ENCODE measurements at places on chromosomes 7 and 10. TPM values are rescaled to one million over a fixed set of nuclear protein-coding genes. Genes with fewer than 3 reads are reported as not detected.

- DNase-seq, result no peak
These were observed 79.4 kb upstream of the CYP2C9 start for GRCh38 chr10:94859086-94859485.

DNA sequence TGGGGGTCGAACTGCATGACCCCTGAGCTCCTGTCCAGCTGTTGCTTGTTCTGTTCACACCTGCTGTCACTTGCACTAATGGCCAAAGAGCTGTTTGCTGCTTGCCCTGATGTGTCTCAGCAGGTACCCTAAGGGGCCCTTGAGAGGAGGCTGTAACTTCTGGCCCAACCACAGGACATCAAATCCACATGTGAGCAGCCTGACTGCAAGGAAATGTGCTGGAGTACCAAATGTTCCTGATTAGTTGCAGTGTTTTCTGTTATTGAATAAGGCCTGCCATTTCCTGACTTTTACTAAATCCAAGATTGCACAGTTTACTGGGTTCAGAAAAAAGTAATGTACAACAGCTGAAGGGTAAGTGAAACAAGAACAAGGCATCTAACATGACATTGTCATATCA lies 91.7 kb upstream of the IL6 start:
- DNase-seq, result peak; percentile 41

GRCh38 chr10:123600177-123600576 lies 66.0 kb upstream of the GPR26 start:
- DNase-seq, result no peak

GRCh38 chr7:15305002-15305600 lies 256.7 kb downstream of the AGMO start:
- no peak for DNase-seq

- DNase-seq, result no peak
These were observed 17.8 kb upstream of the LCOR start for GRCh38 chr10:96814264-96814663.

GRCh38 chr10:127117125-127117524 lies 79.3 kb downstream of the INSYN2A start:
- DNase-seq, result peak; percentile 84

DNA sequence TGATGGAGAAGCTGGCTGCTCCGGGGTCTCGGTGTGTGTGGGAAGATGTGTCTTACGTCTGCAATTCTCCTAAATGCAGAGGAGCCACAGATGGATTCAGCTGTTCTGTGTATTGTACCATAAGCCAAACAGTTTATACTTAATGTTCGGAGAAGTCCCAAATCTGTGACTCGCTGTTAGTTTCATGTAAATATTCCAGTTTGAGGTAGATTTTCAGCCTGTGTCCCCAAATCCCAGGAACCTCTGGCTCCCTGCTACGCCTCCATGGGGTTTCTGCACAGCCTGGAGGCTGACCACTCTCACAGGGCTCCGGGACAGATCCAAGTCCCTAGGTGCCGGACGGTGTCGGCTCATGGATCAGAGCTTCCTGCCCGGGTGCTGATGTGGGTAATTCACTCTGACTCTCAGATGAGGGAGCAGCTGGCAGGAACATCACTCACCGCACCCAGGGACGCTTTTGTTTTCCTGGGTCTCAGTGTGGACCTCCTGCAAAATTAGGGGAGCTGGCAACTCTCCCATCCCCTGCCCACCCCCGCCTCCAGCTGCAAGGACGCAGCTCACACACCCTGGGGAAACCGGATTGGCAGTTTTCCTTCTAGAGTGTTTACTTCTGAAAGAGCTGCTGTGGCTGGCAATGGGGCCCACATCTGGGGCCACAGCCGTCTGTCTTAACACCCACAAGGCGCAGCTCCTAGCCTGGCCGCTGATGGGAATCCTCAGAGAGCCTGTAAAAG lies 421.1 kb upstream of the FOXK1 start:
- no peak for DNase-seq

DNA sequence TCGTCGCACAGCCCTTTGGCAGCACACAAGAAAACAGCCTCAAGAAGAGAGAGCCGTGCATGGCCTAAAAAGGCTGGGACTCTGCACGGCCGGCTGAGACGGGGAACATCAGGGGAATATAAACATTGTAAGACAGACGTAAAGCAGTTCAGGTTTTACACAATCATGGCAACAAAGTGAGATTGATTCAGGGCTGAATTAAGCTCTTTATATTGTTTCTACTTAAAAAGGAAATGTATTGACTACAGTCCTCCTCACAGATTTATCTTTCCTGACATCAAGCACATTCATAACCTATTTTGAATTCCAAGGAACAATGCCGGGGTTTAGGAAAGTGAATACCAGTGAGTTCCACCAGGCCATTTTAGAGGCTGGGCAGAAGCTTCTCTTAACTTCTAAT lies 25.2 kb downstream of the SORBS1 start:
- no peak for DNase-seq

- DNase-seq, result no peak
These were observed 16.6 kb upstream of the ASB4 start for GRCh38 chr7:95469187-95469586.

- peak; percentile 74 for DNase-seq
These were observed 11.0 kb upstream of the TRIM8 start for GRCh38 chr10:102633287-102633686.

The C7orf57 gene
- total RNA-seq, result 0.14 TPM

The CYP26C1 gene
- total RNA-seq, result 0.07 TPM

The STEAP2 gene
- total RNA-seq, result not detected

The TTYH3 gene
- total RNA-seq, result 35.6 TPM

The OR6V1 gene
- not detected for total RNA-seq

The LRRC4 gene
- total RNA-seq, result 2.2 TPM
